Astrocyte (in vitro differentiated cells and primary cell): ENCODE measurements at places on chromosomes 5 and 9.

GRCh38 chr5:110377943-110378342 lies 348.5 kb downstream of the TMEM232 start:
- DNase-seq: peak; percentile 93

- no peak for DNase-seq
Measured at GRCh38 chr9:73847536-73847935, 649.6 kb upstream of the RORB start.

GRCh38 chr9:6302417-6302816 lies 25.8 kb upstream of the TPD52L3 start:
- DNase-seq: peak; percentile 2

GRCh38 chr5:146548781-146549449 lies 32.9 kb upstream of the GPR151 start:
- DNase-seq: no peak

DNA sequence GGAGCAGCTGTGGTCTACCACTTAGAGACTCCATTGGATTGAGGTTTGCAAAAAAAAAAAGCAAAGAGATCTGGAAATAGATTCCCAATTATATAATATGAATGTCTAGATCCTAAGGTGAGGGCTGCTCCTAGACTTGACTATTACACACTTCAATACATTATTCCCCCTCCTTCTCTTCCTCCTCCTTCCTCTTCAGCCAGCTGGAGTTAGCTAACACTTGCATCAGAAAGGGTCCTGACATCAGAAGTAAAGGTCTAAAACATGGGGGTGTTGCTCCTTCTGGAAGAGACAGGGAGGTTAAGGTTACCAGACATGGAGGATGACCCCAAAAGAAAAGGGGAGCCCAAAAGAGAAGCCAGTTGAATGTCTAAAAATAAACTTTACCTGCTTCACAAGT lies 12.9 kb upstream of the NR3C1 start:
- no peak for DNase-seq

DNA sequence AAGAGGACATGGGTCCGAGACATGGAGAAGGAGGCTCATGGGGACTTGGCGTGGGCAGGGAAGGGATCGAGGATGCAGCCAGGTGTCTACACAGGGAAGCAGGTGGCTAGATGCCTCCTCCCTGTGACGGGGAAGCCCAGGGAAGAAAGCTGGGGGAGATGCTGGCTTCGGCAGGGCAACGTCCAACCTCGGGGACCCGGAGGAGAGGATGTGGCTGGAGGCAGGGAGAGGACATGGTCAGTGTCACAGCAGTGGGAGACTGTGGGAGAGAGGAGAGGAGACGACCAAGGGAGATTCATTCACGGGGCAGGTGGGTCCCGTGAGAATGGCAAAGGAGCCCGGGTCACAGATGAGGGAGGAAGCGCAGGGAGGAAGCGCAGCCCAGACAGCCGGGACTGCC lies 73.2 kb upstream of the PHYKPL start:
- DNase-seq: no peak

DNA sequence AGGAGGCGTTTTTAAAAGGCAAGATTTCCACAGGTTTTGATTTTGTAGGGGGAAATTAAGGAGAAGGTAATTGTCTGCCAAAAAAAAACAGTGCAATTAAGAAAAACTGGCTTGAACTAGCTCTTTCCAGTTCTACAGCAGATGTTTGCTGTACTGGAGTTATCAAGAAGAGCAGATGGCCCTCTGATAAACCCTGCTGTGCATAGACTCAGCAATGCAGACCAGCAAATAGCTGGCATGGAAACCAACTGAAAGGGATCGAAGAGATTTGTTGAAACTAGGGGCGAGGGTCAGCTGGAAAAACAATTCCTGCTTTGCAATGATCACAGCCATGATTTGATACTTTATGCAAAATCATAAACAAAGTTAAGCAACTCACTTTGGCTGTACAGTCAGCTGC lies 17.8 kb upstream of the BHMT start:
- DNase-seq: no peak

- DNase-seq: no peak
Measured at GRCh38 chr5:79171635-79172245, 60.1 kb downstream of the BHMT start.

DNA sequence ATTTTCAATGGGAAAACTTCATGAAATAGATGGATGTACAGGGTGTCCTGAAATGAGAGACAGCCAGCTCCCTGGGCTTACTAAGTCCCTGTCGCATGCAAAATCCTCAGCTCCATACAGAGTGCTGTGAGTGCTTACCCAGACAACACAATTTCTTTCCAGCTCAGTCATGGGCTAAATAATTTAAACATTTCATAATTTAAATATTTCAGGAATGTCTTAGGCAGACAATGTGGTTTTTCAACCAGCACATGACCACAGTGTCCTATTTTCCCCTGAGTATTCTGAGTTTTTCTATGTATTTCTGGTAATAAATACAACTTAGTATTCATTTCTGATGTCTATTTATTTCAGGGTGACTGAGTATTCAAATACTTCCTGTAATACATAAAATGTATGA lies 188.5 kb upstream of the SNX2 start:
- peak; percentile 58 for DNase-seq
